ENCODE measurements at places on chromosomes 3 and 15.

- DNase-seq = no peak
Observed at GRCh38 chr3:183210862-183211341, 42.2 kb upstream of the B3GNT5 start.

DNA sequence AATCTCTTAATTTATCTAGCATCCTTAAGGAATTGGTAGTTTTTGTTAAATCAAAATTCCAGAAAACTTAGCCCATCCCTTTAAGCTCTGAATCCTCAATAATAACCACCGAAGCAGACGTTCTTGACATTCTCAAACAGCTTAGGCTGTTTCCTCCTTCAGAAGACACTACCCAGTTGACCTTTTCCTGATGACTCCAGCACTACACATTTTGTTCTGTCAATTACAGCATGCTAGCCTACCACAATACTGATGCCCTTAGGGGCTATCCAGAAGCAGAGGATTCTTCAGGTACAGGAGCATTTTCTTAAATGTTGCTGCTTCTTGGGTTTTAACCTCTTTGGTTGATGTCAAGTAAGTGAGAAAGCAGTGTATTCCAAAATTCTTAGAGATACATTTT lies 33.4 kb downstream of the ETV5 start:
- no peak for DNase-seq

DNA sequence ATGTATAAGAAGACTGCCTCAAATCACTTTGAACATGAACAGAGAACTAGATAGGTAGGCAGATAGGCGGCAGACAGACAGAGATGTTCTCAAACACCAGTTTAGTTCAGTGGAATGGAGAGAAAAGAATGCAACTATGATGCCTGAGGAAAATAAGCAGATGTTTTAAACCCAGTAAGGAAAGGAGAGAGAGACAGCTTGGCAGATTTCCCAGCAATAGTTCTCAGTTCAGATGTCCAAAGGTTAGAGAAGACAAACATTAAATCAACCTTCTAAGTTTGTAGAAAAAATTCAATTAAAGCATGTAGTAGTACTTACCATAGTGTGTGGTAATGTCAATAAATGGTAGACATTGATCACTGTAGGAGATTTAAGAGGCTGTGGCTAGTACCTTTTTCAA lies 209.6 kb upstream of the PFN2 start:
- DNase-seq = peak; percentile 45

DNA sequence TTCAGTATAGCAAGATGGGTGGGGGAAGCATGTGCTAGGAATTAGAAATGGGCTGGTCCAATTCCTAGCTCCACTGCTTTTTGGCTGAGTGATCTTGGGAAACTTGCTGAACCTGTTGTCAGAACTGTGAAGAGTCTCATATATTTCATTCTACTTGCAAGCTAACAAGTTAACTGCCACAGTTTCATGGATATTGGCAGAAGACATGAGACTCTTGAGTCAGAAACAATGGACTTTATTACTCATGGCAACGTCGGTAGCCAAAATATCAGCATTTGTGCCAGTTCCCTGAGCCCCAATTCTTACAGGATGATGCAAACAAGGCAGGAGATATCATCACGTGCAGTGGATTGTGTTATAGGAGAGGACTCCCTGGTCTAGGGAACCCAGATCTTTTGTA lies 26.6 kb upstream of the PLAAT1 start:
- DNase-seq = no peak

DNA sequence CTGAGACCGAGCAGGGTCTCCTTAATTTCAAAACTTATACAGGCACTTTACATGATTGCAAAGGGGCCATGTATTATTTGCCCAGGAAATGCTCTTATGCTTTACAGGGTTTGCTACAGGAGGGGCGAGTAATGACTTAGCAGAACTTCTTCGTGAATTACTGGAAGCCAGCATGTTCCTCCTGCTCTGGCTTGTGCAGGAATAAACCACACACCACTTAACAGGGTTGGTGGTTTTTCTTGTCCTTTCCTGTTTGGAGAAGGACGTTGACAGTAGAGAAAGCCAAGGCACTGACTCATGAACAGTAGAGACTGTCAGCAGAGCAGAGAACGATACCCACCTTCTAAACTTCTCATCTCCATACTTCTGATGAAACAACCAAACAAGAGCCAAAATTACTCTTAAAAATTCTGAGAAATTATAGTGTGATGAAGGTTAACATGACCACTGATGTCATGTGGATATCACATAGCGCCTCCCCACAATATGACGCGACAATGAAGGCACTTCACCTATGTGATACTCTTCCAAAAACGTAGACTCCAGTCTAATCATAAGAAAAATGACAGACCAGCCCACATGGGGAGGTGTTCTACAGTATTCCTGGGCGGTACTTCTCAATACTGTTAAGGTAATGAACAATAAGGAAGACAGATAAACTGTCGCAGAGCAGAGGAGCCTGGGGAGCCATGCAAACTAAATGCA lies 24.7 kb upstream of the MCTP2 start:
- peak; percentile 95 for DNase-seq

DNA sequence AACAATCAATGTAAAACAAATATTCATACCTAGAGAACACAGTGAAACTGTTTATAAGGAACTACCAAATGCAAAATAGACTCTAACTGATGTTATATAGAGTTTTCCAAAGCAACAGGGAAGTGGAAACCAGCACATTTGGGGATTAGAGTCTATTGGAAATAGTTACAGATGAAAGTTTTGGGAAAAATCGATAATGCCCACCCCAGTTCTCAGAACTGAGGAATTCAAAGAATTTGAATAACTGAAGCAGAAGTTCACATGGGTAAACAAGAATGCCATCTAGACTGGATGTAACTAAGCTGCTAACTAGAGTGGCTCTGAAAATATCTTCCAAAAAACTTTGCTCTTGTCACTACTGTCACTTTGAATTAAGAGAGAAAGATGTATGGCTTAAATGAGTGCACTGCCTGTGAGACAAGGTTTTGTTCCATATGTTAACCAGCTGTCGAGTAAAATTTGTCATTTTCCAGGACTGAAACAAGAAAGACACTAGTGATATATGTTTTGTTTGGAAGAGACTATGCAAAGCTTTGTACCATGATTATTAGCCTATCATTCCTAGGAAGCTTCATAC lies 9.2 kb upstream of the DENND4A start:
- no peak for DNase-seq
